Neural crest cell (in vitro differentiated cells): ENCODE measurements at places on chromosomes 4 and X.

- DNase-seq, result no peak
Measured at GRCh38 chrX:129784371-129784770, 4.6 kb downstream of the SASH3 start.

- DNase-seq, result no peak
Measured at GRCh38 chrX:74534569-74535038, 79.8 kb downstream of the RLIM start.

DNA sequence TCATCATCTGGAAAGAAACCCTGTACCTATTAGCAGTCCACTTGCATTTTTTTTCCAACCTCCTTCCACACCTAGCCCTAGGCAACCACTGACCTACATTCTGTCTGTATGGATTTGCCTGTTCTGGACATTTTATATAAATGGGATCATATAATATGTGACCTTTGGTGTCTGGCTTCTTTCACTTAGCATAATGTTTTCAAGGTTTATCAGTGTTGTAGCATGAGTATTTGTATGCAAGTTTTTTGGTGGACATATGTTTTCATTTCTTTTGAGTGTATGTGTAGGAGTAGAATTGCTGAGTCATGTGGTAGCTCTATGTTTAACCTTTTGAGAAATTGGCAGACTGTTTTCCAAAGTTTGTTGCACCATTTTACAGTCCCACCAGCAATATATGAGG is 198.6 kb downstream of the CEP135 start:
- no peak for DNase-seq

DNA sequence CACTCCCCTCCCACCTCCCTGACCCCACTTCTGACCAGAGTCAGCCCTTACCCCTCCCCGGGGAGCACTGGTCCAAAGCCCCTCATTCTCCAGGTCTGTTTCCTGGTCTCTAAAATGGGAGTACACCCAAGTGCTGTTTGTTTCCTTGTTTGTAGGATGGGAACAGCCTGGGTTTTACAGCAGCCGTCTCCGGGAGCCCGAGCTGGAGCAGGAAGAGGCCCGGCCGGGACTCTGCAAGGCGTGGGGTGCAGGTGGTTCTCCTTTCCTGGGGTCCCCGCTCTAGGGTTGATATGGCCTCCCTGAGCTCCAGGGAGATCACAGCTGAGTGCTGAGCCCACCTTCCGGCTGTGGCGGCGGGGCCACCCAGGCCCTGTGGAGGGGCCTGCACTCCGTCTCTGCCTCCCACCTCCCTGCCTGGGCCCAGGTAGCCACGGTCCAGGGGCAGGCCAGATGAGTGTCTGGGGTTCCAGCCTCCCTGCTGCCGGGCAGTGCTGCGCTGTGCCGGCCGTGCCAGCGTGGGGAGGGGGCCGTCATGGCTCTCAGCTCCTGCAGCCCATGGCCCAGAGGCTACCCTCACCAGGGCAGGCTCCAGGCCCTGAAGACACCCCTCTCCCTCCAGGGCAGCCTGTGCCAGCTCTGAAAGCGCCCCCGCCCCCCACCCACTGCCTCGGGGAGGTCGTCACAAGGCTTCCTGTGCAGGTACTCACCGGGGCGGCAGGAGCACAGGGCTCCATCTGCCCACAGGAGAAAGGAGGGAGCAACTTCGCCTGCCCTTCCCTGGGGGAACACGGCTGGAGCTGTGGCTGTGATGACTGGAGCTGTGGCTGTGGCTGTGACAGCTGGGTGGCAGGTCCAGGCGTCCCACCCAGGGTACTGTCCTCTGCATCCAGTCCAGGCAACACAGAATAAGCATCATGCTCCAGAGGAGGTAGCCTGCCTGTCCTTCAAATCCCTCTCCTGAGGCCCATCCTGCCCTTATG is 98.8 kb downstream of the ADRA2C start:
- DNase-seq, result no peak

DNA sequence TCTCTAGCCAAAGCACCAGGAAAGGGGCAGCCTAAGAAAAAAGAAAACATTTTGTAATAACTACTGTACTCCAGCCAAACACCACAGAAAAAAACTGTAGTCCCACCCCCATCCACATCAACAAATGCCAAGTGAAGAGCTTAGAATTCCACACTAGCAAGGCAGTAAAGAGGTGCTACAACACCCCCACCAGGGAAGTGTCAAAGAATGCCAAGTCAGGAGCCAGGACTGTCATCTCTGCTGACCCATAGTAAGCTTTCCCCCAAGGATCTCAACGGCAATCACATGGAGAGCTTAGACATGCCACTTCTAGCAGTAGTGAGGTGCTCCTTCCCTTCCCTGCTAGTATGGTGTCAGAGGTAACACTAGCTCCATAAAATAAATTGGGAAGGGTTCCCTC is 34.4 kb upstream of the CCDC160 start:
- no peak for DNase-seq

GRCh38 chr4:132593717-132594400 is 555.2 kb upstream of the PCDH10 start:
- DNase-seq, result no peak

DNA sequence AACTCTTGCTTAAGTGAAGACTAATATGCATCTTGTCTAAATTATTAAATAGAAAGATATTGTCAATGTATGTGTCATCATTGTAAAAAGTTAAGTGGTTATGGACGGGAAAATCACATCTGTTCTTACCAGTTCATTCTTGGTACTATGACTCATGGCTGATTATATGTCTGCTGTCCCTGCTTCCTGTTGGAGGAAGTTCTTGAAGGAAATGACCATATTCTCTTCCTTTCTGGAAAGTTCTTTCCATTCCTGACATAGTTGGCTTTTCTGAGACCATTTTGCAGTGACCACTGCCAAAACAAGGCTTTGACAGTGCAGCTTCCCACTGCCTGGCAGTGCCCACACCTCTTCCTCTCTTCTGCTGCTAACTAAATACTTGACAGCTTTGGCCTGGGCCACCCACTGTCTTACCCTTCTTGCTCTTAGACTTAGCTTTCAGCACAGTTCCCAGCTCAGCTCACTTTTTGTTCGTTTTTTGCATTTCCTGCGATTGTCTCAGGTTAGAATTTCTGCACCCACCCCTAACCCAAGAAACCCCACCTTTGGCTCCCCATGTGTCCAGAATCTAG is 13.2 kb upstream of the CLDN24 start:
- DNase-seq, result no peak

- no peak for DNase-seq
Measured at GRCh38 chrX:138788771-138789170, 77.3 kb upstream of the FGF13 start.

DNA sequence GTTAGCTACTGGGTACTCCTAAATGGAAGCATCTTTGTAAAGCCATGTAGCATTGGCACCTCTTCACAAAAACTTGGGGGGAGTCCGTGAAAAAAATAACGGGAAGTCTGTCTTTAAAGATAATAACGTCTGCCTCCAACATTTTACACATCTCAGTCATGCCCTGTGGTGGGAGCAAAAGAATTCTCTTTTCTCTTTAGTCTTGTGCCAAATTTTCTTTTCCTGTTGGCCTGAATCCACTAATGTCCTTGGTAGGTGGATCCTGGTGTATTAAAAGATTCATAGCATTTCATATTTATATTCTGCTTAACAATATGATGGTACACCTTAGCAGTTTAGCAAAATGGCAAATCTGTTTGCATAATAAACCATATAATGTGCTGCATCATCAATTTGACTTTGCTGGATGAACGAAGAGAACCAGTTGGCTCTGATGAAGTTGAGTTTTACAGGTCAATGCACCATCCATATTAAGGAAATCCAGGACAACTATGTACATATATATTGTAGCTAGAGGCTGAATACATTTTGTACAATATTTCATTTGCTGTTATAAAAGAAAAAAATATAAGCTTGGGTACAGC is 746.4 kb upstream of the MAGEB2 start:
- no peak for DNase-seq

DNA sequence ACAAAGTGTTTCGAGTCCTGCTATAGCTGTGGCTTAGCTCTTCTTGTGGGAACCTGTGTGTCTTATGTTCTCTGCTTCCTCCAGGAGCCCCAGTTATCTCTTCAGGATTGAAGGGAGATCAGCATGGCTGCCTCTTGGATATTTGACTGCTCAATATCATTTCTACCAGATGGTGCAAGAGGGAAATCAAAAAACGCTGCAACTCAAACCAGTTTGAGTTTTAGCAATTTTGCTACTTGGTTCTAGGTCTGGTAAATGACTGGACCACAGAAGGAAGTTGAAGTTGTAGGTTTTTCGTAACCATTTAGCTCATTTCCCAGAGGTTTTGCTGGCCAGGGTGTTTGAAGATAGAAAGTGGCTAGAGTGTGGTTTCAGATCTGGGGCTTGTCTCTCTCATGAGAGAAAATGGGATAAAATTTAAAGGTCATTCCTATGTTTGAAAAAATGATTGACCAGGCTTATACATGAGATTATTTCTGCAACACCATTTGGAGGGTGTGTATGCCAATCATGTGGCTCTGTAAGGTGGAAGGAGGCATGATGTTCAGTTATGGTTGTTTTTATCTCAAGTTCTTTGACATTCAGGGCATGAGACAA is 210.4 kb downstream of the SPRY1 start:
- no peak for DNase-seq

DNA sequence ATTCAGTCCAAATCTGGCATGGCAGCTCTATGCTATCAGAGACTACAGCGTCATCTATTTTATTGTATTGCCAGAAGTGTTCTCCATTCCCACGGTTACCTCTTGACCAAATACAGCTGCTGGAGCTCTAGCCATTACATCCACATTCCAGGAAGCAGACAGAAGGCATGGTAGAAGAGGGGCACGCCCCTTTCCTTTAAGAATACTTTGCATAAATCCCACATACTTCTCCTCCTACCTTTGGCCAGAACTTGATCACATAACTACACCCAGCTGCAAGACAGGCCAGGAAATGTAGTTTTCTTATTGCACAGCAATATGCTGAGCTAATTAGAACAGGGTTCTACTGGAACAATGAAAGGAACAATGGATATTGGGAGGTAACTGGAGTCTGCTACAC is 14.9 kb downstream of the SLC9A7 start:
- no peak for DNase-seq

DNA sequence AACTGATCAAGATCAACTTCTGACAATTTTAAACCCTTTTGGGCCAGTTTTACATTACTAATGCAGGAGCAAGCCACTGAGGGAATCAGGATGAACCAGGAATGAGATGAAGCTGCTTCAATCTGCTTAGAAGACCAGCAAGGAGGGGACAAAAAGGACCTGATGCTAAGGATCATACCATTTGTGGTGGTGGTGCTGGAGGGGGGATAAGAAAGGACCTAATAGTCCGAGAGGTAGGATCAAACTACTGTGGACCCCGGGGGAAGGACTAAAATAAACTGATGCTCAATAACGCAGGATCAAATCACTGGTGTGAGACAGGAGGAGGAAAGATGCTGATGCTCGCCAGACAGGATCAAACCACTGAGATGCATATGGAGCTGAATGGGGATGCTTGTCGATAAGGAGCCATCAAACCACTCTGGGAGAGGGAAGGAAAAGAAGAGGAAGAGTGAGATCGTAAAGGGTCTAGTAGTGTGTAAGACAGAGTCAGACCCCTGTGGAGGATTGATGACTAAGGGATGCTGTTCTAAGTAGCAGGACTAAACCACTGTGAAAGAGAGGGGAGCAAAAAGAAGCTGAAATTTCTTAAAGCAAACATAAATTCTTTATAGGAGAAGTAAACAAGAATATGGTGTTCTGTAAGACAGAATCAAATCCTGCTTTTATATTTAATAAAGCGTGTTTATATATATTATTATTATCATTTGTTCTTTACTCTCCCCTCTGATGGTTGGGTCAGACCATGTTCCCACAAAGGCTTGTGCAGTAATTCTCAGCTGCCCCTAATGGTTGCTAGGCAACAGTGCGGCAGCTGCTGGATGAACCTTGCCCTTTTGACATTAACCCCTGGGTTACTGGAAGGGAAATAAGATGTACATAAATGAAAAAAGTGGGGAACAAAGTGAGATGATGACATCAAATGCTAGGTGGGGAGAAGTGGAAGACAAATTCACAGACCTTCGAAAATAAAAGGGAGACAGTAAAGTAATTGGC is 432.5 kb upstream of the FGF16 start:
- peak; percentile 40 for DNase-seq

GRCh38 chr4:34643476-34643875 is 1600.8 kb downstream of the ARAP2 start:
- DNase-seq, result no peak

- DNase-seq, result no peak
Measured at GRCh38 chr4:125283707-125284279, 31.0 kb upstream of the FAT4 start.

DNA sequence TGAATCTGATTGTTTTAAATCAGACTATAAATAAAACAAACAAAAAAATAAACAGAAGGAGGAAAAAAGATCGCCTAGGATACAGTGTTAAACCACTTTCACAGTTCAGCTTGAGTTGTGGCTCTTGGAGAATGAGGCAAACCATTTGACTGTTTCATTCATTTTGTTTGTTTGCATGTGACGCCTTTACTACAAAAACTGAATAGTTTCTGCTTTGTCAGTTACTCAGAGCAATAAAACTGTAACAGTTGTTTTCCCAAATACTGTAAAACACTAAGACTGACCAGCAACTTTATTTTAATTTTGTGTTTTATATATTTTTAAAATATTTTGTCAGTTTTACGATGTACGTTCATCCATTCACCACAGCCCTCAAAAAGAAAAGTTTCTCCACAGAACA is 214.5 kb downstream of the FBXW7 start:
- no peak for DNase-seq

GRCh38 chrX:790783-791360 is 160.3 kb downstream of the SHOX start:
- no peak for DNase-seq

- no peak for DNase-seq
Measured at GRCh38 chr4:48467891-48468290, 15.3 kb upstream of the SLC10A4 start.

DNA sequence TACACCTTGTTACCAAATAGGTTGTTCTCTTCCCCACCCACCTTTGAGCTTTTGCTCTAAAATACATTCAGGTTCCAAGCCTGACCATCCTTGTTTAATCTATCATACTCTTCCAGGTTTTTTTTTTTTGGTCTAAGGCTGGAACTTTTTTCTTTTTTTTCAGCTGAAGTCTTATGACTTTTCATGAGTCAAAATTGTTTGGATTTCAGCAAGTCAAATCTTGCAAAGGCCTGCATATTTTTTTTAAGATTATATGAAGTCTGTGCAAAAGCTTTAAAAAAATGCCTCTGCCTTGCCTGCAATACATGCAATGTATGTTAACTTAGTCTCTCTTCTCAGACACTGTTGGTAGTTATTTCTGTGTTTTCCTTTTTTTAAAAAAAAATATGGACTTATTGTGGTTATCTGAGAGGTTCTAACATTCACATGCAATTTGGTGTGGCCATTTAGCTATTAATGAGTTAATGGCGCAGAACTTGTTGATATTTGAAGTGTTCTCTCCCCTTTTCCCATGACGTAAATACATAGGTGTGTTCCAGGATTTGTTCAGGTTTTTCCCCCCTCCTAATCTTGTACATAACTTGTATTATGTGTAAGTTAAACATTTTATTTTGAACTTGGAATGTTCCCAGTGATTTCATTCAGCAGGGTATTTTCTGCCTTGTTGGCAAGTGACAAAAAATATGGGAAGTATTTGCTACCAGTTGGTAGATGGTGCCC is 58.7 kb downstream of the CCKAR start:
- no peak for DNase-seq

- no peak for DNase-seq
Measured at GRCh38 chrX:96481831-96482230, 202.8 kb upstream of the DIAPH2 start.

GRCh38 chr4:35358001-35358584 is 886.2 kb downstream of the ARAP2 start:
- DNase-seq, result no peak

- DNase-seq, result no peak
Measured at GRCh38 chr4:17787315-17787714, 5.9 kb upstream of the FAM184B start.
